ENCODE measurements at places on chromosomes 2 and 18.

- no peak for DNase-seq
Observed at GRCh38 chr18:67041334-67041733, 437.4 kb upstream of the CDH19 start.

DNA sequence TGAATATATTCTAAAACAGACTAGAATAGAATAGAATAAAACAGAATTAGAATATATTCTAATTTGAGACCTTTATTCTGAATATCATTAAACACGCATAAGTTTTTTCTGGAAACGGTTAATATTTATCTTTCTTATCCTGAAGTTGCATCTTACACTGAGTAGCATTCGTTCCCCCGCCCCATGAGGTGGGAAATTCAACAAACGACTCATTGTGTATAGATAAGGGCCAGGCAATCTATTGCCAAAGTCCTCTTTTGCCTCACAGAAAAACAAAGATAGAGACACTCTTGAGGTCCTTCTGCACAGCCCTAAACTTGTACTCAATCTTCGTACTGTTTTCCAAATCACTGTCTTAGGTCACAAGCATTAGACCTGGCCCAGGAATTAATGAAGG is 98.1 kb downstream of the COL6A3 start:
- DNase-seq = no peak

DNA sequence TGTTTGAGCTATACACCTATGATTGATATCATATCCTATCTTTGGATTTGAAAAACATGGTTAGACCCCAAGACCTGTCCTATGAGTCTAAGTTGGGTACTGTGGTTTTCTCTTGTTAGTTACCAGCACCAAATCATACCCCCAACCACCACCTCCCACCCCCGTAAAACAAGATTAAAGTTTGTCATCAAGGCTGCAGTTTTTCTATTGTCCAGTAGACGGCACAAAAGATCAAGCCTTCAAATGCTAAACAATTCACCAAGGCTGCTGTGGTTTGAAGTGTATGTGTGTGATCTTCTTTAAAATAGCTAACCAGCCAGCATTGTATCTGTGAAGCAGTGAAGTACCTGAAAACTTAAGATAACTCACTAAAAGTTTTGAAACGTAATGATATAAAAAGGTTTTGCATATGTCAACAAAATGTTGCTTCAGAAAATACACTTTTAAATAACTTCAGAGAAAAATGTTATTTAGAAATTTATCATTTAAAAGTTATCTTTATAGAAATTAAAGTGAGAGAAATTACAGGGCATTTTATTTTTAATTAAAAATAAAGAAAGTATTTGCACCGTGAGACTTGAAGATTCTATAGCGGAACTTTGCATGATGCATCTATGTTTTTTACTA is 5.8 kb upstream of the MEIS1 start:
- no peak for DNase-seq

- no peak for DNase-seq
Observed at GRCh38 chr18:34550156-34550555, 159.9 kb upstream of the DTNA start.

- DNase-seq = no peak
Observed at GRCh38 chr2:85318222-85319074, 9.3 kb downstream of the TGOLN2 start.

- DNase-seq = no peak
Observed at GRCh38 chr2:218555527-218555926, 12.6 kb downstream of the USP37 start.

- DNase-seq = no peak
Observed at GRCh38 chr2:144279165-144279564, 240.8 kb downstream of the ZEB2 start.

- no peak for DNase-seq
Observed at GRCh38 chr18:49362431-49362830, 98.0 kb downstream of the DYM start.

DNA sequence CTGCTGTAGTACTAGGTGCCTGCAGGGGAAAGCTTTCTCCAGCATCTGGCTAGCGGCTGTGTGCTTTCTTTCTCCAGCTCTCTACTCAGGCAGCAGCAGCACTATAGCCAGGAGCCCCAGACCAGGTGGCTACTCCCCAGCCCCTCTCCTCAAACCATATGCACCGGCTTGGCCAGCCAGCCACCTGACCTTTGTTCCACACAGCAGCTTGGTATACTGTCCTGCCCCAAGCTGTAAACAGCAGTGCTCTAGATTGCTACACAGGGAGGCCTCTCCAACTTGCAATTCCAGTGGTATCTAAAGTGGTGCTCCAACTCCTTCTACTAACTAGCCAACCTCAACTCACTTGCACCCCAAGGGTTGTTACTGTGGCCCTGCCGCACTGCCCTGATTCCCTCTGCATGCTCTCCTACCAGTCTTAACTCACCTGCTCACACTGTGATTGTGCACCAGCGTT is 19.6 kb downstream of the LDAH start:
- peak; percentile 25 for DNase-seq

GRCh38 chr18:62587689-62588088 is 64.9 kb downstream of the ZCCHC2 start:
- no peak for DNase-seq

GRCh38 chr18:76913583-76913982 is 91.2 kb downstream of the ZNF236 start:
- DNase-seq = no peak

- DNase-seq = no peak
Observed at GRCh38 chr2:85087541-85087940, 45.7 kb upstream of the TCF7L1 start.
